H9 (cell line): ENCODE measurements at places on chromosomes 7 and 10. TPM values are rescaled to one million over a fixed set of nuclear protein-coding genes. Genes with fewer than 3 reads are reported as not detected.
A peak's percentile ranks its signal among the peaks of the same experiment; 100 is the strongest.

DNA sequence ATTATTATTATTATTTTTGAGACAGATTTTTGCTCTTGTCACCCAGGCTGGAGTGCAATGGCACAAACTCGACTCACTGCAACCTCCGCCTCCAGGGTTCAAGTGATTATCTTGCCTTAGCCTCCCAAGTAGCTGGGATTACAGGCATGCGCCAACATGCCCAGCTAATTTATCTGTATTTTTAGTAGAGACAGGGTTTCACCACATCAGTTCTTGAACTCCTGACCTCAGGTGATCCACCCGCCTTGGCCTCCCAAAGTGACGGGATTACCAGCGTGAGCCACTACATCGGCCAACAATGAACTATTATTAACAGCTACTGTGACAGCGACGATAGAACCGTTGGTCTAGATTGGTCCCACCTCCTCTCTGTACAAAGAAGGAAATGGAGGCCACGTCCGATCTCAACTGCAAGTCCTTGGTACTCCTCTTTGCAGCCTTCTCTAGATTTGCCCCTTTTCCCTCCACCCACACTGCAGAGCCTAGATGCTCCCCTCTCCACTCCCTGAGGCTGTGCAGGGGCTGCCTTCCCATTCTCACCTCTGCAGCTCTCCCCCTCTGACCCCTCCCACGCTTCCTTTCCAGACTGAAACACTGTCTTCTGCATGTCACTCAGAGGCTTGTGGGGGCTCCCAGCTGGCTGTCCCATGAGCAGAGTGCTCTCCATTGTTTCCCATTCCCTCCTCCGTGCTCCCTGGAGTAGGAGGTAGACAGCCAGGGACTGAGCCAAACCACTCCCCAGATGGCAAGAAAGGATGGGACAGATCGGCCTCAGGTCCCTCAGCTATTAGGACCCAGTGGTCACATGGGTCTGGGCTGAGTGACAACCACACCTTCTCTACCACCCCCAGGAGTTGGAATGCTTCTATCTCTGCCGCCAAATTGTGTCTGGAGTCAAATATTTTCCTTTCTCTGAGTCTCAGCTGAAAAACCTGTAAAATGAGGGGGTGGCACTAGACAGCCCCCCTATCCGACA lies 2.3 kb downstream of the LOXL4 start:
- DNase-seq, result no peak

DNA sequence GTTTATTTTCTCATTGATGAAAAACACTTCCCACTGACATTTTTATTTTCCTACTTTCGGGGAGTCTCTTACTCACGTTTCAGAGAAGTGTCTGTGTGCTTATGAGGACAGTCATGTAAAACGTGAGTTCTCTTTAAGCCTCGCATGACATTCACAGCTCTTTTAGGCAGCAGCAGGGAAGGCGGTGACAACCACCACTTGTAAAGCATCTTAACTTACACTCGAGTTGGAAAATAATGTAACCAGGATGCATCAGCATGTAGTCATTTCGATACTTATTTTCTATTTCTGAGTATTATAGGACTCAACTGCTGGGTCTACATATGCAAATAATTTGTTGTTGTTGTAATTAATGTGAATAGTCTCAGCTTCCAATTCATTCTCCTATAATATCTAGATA lies 153.6 kb downstream of the SEMA3D start:
- DNase-seq, result no peak

TYW1B gene
- 5.1 and 5.5 TPM in 2 replicates for total RNA-seq

- peak; percentile 1 for DNase-seq
Measured at GRCh38 chr7:30831227-30831626, 60.0 kb downstream of the MINDY4 start.

PDAP1 gene
- total RNA-seq, result 150 and 160 TPM in 2 replicates

GRCh38 chr10:95748349-95748748 lies 7.6 kb upstream of the ENTPD1 start:
- DNase-seq, result no peak

DNA sequence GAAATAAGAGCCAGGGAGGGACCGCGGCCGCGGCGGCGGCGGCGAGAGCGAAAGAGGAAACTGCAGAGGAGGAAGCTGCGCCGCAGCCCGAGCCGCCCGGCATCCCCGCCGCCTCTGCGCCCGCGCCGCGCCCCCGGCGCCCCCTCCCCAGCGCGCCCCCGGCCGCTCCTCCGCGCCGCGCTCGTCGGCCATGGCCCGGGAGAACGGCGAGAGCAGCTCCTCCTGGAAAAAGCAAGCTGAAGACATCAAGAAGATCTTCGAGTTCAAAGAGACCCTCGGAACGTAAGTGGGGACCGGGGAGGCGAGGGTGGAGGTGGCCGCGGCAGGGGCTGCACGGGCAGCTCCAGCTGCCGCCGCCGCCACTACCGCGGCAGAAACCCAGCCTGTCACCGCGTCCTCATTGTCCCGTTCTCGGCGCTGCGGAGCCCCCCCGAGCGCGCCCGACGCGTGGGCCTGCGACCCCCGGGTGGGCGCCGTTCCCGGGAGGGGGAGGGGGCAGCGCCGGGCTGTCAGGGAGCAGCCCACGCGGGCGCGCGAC lies 351 bp downstream of the CAMK1D start:
- no peak for DNase-seq

DNA sequence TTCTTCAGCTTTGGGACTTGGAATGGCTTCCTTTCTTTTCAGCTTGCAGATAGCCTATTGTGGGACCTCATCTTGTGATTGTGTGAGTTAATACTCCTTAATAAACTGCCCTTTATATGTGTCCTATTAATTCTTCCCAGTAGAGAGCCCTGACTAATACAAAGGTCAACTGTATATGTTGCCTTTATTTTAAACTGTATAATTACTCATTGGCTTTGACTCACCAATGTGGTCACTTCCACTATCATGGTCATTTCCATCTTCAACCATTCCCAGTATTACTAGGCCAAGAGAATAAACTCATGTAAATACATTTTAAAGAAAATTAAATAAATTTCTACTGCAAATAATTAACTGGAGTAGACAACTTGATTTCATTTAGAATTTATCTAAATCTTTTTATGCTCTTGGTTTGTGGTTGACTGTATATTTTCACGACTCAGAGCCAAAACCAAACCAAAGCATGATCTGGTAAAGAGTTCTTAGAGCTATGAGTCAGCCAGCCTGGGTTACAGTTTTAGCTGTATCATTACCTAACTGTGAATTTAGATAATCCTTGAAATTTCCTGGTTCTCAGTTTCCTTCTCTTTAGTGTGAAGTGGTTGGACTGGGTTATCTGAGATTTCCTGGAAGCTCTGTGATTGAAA lies 188.4 kb downstream of the PPP1R3A start:
- no peak for DNase-seq

- DNase-seq, result no peak
Measured at GRCh38 chr7:44990109-44991023, 9.6 kb upstream of the CCM2 start.

DNA sequence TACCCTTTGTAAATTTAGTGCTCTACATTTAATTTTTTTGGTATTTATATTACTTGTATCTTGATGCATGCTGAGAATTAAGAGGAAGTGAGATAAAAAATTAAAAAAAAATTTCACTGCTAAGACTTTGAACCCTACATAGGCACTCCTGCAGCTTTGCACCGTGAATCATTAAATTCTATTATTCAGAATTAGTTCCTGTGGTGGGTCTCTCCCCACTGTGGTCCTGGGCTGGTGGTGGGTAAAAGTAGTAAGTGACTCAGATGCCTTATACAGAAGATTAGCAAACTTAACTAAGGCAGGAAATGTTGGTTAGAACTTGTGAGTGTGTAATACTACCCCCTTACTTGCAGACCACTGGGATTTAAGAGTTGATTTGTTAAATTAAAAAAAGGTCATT lies 72.6 kb downstream of the AP3M1 start:
- no peak for DNase-seq

DNA sequence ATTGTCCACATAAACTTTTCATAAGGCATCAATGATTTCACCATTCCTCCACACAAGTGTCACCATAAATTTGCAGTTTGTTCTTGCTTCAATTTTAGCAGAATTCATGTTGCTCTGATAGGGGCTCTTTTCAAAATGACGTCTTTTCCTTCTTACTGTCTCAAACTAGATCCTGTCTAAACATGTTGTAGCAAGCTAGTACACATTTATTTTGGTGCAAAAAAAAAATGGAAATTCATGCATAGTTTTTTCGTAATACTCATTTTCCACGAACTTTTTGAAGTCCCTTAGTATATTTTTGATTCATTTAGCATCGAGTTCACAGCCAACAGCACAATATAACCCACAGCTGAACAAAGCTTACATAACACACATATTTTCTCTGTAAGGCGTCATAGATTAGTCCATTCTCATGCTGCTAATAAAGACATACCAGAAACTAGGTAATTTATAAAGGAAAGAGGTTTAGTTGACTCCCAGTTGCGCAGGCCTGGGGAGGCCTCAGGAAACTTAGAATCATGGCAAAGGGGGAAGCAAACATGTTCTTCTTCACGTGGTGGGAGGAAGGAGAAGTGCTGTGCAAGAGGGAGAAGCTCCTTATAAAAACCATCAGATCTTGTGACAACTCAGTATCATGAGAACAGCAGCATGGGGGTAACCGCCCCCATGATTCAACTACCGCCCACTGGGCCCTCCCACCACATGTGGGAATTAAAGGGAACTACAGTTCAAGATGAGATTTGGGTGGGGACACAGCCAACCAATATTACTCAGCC lies 301.5 kb downstream of the CCDC3 start:
- DNase-seq, result no peak

DNA sequence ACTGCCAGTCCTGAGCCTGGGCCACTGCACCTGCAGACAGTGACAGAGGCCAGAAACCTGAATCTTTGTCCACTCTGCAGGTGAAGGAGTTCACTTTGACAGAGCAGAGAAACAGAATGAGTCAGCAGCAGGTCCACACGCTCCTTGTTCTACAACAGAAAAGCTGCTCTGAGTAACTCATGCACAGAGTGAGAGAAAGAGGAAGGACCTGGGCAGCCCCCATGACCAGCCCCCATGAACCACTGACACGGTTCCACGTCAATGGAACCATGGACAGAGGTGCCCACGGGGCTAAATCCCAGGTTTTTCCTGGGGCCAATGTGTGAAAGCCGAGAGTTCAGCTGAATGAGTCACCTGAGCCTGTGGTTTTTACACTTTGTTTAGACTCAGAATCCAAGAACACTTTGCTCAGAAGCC lies 40.8 kb upstream of the CTBP2 start:
- no peak for DNase-seq

DNA sequence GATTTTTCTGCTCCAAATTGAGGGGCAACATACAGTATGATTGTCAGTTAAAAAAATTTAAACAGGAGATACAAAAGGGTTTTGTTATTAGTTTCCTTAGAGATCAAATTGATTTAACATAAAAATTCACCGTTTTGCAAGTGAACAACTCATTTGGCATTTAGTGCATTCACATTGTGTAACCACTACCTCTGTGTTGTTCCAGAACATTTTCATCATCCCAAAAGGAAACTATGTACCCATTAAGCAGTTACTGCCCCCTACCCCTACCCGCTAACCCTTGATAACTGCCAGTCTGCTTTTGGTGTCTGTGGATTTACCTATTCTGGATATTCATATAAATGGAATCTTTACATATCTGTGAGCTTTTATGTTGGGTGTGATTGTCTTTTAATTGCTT lies 3.1 kb downstream of the ZRANB1 start:
- no peak for DNase-seq

DNA sequence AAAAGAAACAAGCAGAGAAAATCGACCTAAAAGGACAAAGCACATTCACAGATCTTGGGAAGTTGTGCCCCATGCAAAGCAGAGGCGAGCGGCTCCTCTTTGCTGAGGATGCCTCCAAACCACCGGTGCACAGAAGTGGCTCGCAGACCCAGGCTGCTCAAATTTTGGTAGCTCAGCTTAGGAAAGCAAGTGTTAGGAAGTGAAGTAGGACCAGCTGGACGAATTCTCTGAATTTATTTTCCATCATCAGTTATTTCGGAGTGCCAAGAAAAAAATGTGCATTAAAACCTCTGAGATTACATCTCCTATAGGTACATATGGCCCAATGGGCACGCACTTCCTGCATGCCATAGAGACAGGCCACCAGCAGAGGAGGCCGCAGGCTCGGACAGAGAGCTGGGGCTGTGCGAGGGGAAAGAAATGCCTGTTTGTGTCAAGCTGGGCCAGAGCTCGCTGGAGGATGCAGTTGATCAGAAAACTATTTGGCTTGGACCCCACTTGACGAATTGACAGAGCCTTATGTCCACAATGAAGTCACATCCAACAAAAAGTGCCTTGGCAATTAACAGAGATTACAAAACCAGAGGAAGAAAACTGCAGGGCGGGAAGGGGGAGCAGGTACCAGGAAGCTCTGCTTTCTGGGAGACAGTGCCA lies 122.3 kb upstream of the LYZL2 start:
- peak; percentile 73 for DNase-seq

CDK13 gene
- total RNA-seq, result 50.2 and 52.2 TPM in 2 replicates

GRCh38 chr7:71334541-71334940 lies 202.6 kb downstream of the GALNT17 start:
- DNase-seq, result no peak
